ENCODE measurements at places on chromosomes 13 and 19. TPM values are rescaled to one million over a fixed set of nuclear protein-coding genes. Genes with fewer than 3 reads are reported as not detected.
A peak's percentile ranks its signal among the peaks of the same experiment; 100 is the strongest.

The KLK15 gene
- total RNA-seq: not detected

The RFPL4A gene
- not detected for total RNA-seq

The GPC5 gene
- total RNA-seq: 0.54 TPM

The NLRP5 gene
- total RNA-seq: not detected

The FFAR2 gene
- total RNA-seq: not detected

The USHBP1 gene
- 3.8 TPM for total RNA-seq

DNA sequence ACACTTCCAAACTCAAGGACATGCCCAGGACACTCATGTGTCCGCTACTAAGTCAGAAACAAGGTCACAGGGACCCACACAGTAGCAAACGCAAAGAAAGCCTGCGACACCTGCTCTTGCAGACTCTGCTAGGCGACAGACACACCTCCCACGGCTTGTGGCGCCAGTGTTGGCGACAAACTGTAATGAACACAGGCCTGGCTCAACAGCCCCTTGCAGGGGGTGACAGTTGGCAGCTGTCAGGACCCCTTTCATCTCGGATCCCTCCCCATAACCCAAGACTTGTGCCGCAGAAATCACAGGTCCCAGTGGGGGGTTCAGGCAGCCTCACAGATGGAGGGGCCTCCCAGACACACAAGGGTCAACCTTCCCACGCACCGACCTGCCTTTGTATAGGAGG lies 364 bp downstream of the CKM start:
- peak; percentile 78 for DNase-seq

DNA sequence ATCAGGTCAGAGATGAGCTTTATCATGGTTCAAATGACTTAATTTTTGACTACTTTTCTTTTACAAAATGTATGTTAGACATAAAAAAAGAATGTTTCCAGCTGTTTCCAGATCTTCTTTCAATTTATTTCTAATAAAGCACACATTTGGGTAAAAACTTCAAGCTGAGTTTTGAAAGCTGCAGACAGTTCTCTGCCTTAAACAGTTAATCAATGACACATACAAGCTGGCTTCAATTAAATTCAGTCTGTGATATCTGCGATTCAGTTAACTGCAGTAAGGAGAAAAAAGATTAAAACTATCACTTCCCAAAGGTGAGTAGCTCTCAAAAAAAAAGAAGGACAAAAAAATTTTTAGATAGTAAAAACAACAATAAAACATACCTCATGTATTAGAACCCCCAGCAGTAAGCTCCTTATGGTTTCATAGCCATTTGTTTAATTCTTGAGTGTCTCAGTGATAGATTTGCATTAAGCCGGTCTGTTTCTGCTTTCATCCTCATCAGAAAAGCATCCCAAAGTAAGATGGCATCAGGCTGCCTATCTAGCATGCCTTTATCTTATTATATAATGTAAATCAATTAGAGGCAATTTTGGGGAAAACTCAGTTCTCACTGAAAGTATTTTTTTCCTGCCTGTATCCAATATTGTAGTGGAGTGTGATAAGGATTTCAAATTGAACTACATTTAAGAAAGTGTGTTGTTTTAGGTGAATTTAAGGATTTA lies 81.8 kb upstream of the STARD13 start:
- no peak for DNase-seq

GRCh38 chr19:44807652-44808462 lies 1.0 kb upstream of the BCAM start:
- DNase-seq: peak; percentile 98

DNA sequence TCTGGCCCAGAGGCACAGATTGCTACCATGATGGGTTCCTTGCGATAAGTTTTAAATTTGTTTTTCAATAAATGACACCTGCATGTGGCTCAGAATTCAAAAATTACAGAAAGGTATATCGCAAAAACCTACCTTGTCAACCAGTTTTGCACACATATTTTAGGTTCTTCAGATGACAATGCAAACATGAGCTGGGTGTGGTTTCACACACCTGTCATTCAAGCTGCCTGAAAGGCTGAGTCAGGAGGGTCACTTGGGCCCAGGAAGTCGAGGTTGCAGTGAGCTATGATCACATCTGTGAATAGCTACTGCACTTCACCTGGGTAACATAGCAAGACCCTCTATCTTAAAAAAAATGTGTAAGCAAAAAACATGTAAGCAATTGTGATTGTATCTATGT lies 56.1 kb downstream of the DNM2 start:
- DNase-seq: no peak

DNA sequence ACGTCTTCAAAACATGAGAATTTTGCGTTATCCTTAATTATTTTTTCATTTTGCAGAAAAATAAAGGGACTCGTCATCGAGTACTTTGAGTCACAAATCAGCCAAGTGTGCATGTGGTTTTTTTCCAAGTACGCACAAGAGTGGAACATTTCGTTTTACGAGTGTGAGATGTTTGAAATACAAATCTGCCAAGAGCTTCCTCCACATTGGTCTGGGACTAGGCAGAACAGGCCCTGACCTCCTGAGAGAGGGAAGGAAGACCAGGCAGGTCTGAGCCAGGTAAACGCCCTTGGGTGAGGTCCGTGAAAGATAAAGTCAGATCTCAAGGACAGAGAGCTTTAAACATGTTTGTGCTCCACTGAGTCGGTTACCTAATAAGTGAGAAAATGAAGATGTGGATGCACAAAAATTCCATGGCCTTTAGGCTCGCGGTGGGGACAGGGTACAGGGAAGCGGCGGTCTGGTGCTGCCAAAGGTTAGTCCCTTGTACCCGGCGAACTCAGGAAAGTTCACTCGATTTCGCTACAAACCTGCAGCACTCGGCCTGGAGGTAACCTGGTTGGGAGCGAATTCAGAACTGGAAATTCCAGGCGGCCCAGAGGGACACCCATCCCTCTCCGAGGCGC lies 473 bp upstream of the ITM2B start:
- peak; percentile 91 for DNase-seq

DNA sequence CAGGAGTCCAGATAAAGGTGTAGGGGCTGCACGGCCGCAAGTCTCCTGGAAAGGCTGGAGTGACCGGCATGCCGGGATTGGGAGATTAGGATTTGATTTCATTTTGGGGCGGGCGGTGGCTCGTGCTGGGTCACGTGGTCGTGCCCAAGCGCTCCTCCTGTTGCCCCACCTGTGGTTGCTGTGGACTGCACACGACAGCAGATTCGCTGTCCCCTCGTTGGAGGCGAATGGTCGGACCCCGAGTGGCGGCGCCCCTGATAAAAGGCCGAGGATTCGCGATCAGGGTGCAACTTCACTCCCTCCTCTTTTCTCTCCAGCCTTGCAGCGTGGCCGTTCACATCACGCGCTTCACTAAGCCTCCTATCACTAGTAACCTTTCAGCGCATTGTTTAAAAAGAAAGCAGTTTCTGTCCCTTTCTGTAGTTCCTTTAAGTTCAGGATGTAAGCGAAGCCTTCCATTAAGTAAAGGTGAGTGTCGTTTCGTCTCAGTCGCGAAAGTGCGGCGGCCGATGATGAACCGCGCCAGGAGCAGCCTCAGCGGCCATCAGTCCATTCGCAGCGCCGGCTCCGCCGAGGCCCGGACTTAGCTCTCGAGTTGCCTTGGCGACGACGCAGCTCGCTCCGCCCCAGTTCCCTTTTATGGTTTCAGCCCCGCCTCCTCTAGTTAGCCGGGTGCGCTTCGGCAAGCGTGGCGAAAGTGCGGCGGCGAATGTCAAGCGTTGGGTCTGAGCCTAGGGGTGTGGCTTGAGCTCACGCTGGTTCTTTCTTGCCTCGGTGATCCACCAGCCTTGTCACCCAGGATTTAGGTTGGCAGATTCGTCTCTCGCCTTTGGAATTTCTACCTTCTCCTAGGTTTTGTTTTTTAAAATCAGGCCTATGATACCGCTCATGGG lies 1.7 kb upstream of the PPP1R37 start:
- DNase-seq: peak; percentile 100

DNA sequence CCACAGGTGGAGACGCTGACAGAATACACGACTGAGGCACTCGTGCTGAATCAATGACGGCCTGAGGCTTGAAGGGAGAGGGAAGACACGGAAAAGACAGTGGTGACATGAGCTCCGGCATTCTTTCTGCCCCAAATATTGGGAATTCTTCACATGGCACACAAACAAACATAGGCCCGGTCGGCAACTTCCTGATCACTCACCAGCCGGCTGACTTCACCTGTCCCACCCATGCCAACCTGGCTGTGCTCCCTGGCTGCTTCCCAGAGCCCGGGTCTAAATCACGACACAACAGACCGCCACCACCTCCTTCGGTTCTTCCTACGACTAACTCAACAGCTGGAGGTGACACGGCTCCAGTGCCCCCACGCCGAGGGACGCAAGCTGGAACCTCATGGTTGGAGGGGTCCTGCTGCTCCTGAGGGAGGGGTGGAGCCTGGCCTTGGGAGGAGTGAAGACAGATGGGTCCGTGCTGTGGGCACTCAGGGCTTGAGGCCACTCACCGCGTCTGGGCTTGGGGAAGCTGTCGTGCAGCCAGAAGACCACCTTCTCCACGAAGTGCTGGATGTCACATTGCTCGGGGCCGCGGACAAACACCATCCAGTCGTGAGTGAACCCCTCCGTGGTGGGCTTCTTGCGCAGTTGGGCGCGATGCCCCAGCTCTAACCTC lies 9.6 kb downstream of the MLLT1 start:
- DNase-seq: no peak

GRCh38 chr13:45700971-45701900 lies 884 bp upstream of the CBY2 start:
- no peak for DNase-seq

DNA sequence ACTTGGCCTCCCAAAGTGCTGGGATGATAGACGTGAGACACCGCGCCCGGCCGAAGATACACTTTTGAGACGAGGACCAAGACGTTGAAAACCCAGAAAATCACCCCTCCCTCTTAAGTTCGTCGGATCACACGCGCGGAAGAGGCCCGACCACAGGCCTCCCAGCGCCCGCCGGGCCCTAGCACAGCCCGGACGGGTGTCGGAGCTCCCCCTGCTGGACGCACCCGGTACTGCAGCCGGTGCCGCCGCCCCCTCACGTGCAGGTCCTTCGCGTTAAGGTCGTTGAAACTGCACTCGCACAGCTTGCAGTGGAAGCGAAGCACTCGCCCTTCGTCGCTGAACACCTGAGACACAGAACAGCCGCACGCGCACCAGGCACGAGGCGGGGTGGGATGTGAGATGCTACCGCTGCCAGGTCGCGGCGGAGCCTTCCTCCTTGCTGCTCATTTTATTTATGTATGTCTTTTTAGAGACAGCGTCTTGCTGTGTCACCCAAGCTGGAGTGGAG lies 35.7 kb upstream of the MATK start:
- DNase-seq: peak; percentile 95

DNA sequence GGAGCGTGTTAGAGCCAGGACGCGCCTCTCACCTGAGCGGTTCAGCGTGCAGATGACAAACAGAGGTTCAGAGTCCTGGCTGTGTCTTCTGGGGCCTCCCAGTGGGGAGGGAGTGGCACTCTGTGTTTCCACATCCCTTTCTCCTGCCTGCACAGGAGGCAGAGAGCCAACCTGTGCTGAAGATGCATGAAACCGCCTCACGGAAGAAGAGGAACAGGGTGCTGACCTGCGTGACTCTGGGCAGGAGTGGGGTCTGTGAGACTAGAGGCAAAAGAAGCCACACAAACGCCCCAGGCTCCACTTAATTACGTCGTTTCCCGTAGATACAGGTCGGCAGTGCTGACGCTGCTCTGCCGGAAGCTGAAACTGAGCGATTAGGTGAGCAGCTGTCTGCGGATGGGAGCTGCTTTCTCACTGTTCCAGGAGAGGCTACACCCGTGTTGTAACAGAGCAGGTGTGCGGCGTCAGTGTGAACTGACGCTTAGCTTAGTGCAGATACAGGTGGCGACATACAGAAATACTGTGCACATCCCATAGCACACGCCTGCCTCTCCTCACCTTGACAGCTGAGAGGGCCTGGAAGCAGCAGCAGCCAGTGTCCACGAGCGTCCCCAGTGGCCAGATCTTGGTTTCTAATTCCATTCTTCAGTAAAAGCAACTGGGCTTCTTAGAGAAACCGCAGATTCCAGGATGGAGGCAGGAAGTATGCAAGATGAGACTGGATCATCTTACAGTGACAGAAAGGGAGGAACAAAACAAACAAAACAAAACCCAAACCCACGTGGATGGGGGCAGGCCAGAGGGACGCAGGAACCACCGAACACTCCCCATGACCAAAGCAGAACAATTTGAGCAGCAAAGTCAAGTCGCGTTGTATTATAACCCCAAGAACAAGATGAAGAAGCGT lies 37.7 kb upstream of the MCF2L start:
- peak; percentile 84 for DNase-seq

GRCh38 chr19:17806945-17807344 lies 12.0 kb downstream of the B3GNT3 start:
- no peak for DNase-seq

Measured in endodermal cell (in vitro differentiated cells).